Progenitor cell of endocrine pancreas (in vitro differentiated cells): ENCODE measurements at places on chromosomes 12 and 14. TPM values are rescaled to one million over a fixed set of nuclear protein-coding genes. Genes with fewer than 3 reads are reported as not detected.
A peak's percentile ranks its signal among the peaks of the same experiment; 100 is the strongest.

DNA sequence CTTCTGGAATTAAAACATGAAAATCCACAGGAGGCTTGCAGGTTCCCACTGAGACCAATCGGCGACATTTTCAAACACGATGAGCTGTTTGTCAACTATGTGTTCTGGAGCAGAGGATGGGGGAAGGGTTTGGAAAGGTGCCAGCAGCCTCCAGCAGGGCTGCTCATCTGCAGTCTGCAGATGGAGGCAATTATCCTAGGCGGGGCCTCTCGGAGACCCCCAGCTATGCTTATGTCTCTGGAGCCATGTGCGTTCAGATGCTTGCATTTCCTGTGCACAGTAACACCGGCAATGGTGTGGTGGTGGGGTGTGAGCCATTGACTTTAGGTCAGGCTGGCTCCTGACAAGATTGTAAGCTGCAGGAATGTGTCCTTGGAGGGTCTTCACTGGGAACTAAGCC lies 51.7 kb downstream of the RPH3A start:
- DNase-seq = no peak

DNA sequence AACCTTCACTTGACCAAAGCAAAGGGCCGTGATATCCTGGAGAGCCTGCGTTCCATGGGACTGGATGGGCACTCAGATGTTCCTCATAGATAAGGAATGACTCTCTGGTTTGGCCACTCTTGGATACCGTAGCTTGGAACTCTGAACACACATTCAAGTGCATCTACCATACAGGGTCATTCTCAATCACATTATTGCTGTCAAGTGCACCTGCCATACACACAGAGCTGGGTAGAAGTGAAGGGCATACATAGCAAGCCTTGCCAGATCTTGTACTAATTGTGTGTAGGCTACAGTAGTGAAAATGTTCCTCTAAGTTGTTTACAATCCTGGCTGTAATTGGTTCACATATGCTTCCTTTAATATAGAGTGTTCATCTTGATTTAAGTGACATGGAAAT lies 58.3 kb downstream of the PELI2 start:
- no peak for DNase-seq

DNA sequence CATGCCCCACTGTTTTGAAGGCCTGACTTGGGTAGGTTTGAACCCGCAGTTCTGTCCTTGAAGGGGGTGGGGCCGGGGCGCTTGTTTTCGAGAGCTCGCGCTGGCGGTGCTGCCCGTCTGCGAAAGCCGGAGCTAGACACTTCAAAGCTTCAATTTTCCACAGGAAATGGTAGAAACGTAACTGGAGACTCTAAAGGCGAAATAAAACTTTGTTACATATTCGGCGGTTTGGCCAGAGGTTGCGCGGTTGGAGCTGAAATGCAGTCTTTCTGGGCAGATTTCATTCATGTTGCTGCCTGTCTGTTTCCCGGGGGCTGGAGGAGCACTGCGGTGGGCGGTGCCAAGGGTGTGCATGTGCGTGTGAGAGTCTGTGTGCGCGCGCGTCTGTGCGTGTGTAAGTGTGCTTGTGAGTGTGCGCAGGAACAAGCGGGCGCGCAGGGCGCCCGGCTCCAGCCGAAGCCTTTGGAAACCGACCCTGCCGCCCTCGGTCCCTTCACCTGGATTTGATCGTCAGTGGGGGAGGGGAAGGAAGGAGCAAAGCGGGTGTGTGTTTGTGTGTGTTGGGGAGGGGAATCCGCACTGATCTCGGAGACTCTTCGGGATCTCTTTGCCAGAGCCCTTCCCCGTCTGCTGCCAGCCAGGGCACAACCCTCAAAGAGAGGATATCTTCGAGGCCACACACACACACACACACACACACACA lies 227.7 kb upstream of the CRY1 start:
- no peak for DNase-seq

GRCh38 chr12:116924558-116925453 lies 14.1 kb downstream of the FBXW8 start:
- DNase-seq = no peak

- DNase-seq = no peak
Observed at GRCh38 chr14:35821564-35822411, 4.3 kb upstream of the BRMS1L start.

P2RX2 gene
- 0.19 TPM in 1 of 2 replicates, not detected in the other for total RNA-seq

DNA sequence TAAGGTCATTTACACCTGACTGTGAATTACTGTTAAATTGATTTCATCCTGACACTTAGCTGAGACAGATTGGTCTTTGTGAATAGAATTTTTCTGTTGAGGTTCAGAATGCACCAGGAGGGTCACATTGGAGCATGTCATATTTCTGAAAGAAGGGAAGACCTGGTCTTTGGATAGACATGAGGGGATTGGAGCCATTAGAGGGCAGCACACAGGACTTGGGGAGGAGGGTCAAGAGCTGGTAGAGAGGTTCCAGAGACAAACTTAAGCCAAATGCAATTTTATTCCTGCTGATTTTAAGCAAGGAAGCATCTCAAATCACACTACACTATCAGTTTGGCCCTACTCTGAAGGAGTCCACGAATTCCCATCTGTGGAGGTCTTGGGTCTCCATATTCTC lies 41.1 kb downstream of the GUCY2C start:
- DNase-seq = no peak

FSCB gene
- total RNA-seq = not detected in 2 replicates

PPP4R4 gene
- total RNA-seq = 12.8 and 13.5 TPM in 2 replicates

CERS5 gene
- 66.5 and 69.1 TPM in 2 replicates for total RNA-seq

DNA sequence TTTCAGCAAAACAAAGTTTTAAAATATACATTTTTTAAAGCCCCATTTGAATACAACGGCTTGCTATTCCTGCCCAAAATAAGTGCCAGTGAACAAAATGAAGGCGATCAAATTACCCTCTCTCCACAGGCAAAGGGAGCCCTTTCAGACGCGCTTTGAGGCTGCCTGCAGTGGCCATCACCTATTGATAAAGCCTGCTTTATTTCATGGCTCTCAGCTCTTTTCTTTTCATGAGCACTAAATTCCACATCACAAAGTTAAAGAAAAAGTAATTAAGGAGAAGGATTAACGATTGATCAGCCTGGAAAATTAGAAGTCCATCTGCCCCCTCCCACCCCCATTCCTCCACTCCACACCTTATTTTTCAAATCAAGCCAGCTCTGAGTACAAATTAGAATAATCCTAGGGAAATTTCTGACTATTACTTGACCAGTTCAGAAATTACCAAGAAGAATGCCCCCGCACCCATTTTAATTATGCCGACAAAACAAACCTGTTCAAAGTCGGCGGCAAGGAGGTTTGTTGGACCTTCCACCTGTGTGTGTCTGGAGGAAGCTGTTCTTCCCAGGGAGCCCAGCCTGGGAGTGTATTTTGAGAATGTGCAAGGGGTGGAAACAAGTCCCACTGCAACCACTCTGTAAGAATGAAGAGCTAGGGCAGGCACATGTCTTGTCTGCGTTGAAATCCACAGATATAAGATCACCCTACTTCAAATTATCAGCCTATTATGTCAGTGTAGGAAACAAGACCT lies 64.2 kb upstream of the RIC8B start:
- no peak for DNase-seq

- no peak for DNase-seq
Observed at GRCh38 chr12:20390846-20391245, 22.5 kb downstream of the PDE3A start.

- DNase-seq = no peak
Observed at GRCh38 chr12:75977952-75978671, 53.5 kb downstream of the PHLDA1 start.

DNA sequence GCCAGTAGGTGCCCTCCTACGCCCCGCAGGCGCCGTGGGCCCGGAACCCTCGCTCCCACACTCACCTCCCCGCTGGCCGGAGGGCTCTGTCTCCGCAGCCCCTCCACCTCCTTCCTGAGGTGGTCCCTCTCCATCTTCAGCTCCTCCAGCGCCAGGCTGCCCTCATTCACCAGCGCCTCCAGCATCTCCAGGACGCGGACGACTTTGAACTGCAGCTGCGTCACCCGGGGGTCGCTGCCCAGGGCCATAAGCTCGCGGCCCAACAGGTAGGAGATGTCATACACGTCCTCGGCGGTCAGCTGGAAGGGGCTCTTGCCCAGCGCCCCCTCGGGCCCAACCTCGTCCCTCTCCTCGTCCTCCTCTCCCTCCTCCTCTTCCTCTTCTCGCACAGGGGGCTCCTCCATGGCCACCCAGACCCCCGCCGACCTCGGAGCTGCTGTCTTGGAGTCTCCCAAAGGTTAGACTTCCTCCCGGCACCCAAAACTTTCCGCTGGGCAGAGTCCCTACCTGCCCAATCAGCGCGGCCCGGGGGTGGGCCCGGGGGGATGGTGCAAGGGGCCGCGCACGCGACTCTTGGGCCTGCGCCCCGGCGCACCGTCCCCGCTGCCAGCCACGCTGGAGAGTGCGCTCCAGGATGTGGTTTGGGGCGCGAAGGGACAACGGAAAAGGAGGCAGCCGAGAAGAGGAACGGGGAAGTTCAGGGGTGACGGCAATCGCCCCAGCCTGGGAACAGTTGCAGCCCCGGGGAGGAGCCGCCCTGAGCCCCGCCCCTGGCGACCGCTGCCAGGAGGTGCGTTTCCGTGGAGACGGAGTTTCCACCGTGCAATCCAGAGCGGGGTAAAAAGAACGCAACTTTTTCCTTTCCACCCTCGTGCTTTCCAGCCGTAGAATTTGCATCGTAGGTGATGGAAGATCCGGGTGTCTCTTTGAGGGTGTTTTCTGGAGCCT lies at the start of gene RILPL2:
RILPL2 (minus strand) TSS at position 668 of the 948 bp plus-strand sequence; CDS start at position 404, 264 bp downstream.
- DNase-seq = peak; percentile 68

- DNase-seq = no peak
Observed at GRCh38 chr14:63277591-63278183, 41.0 kb downstream of the GPHB5 start.

IQSEC3 gene
- 1.4 and 2.5 TPM in 2 replicates for total RNA-seq

DNA sequence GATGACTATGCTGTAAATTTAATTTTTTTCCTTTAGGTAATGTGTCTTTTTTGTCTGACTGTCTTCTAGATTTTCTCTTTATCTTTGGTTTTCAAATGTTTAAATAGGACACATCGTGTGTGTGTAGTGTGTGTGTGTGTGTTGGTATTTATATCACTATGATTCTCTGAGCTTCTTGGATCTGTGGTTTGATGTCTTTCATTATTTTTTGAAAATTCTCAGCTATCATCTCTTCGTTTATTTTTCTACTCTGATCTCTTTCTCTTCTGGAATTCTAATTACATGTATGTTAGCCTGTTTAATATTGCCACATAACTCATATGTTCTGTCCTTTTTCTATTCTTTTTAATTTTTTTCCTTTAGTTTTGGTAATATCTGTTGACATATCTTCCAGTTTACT lies 73.5 kb upstream of the OR10AD1 start:
- DNase-seq = no peak

TAC3 gene
- 4.1 and 5.3 TPM in 2 replicates for total RNA-seq

DNA sequence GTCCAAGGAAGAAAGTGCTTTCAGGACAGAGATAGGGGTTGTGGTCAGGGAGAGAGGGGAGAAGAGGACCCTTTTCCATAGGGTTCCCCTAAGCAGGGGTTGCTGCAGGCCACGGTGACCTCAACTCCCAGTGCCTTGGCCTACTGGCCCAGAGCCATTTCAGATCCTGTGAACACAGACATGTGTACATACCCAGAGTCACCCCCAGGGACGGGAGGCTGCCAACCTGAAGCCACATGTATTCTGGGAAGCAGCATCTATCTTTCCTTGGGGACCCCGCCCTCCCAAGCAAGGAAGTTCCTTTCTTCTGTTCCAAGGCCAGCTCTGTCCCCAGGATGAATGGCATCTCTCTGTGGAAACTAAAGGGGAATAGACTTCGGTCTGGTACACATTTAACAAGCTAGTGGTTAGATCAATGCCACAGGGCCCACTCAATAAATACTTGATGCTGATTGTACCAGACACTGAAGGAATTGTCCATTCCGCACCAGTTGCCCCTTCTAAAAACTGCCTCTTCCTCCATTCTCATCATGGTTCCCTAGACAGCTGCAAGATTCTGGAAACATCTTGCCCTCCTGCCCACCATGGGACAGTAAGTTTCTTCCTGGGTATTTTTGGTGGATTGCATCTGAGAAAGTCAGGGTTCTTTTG lies 25.2 kb upstream of the DGLUCY start:
- DNase-seq = no peak

GRCh38 chr14:69660344-69661193 lies 49.2 kb downstream of the SUSD6 start:
- DNase-seq = no peak

ATF7 gene
- total RNA-seq = 47.5 and 51.7 TPM in 2 replicates

DNA sequence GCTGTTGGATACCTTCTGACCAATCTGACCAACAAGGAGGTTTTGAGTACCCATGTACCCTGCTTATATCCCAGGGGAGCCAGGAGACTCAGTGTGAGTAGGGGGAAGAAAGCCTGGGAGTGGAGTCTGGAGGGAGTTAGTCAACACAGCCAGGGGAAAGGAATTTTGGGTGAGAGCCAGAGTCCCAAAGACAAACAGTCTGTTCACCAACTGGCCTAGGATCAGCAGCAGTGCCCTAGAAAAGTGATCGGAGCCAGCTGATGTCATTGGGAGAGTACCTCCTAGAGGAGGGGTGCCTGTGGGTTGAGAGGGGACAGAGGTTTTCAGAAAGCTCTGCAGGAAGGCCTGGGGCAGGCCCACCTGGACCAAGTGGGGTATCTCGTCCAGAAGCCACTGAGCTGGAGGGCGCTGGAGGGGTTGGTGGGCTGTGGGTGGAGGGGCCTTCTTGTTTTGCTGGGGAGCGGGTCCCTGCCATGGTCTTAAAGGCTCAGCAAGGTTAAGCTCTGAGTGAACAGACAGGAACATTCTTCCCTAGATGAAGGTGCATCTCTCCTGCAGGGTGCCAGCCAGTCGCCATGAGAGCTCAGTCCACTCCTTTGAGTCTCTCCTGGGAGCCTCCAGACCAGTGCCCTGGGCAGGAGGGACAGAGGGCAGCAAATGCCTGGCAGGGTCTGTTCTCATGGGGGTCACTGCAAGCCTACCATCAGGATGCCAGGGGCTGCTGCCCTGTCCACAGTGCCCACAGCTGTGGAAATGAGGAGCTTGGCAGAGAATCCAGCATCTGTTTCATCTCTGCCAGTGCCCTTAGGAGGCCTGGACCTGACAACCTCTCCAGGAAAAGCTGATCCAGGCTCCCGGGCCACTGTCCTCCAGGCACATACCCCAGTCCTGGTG lies 63.6 kb downstream of the CHGA start:
- no peak for DNase-seq

DNA sequence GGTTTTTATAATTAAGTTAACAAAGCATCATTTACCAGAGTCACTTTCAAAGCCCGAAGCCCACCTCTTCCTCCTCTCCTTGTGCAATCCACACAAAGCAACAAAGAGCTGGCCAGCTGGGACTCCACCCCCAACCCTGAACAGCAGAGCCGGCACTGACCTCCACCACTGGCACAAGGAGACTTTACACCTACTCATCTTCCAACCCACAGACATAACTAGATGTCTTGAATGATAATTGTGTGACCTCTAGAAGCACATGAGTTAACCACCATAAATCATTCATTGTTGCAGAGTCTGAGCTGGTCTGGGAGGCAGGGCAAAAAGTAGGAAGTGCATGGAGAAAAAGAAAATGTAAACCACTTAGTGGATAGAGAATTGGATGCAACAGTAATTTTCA lies 72.2 kb downstream of the ST8SIA1 start:
- no peak for DNase-seq

GRCh38 chr14:36716614-36717184 lies 55.0 kb downstream of the PAX9 start:
- DNase-seq = no peak

GRCh38 chr12:53780323-53780722 lies 28.5 kb upstream of the CISTR start:
- DNase-seq = no peak
